Activated CD8-positive, alpha-beta memory T cell treated with anti-CD3 and anti-CD28 coated beads for 4 hours (primary cell): ENCODE measurements at places on chromosomes 4 and X.

DNA sequence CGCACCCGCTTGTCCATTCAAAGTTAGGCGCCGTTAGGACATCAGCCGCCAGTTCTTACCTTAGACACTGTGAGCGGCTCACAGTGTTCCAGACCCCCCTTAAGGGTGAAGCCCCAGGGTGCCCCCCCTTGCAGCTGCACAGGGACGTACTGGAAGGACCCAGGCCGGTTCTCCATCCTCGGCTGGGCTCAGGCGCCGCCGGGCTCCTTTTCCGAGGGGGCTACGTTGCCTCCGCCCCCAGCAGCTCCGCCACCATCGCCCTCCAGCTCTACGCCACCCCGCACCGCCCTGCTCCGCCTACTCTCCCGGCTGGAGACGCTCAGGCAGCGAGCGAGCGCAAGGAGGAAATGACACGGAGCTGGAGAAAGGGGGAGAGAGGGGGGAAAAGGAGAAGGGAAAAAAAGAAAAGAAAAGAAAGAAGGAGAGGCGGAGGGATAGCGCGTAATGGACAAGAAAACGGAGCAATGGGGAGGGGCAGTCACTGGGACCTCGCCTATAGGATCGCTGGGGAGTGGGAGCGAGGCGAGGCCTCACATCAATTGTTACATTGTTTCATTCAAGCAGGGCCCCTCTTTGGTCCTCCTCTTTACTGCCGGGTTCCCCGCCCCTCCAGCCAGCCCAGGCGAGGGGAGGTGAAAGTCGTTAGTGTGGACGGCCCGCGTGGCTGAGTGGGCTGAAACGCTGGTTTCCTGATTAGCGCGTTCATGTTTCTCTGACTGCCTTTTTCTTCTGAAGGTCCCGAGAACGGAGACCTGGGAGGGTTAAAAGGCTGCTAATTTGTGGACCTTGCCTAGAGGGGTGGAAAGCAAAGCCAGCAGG is at the start of gene SHROOM4:
Gene SHROOM4 (minus strand): TSS at position 352 of the 819 bp plus-strand sequence. CDS start 176 bp downstream, at position 176.
- no peak for DNase-seq

DNA sequence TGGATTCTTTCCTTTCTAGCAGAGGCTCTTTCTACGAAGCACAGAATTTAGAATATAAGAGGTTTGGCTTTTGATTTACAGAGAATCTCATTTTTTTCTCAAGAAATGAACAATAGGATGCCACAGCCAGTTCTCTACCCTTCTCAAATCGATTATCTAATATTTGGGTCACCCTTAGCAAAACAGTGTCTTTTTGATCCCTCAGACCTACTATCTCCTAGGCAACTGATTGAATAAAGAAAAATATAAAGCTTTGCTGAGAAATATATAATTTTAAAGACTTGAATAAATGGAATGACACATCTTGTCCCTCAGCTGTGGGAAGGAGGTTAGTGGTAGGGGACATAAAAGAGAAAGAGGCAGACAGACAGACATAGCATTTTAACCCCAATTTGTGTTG is 153.3 kb downstream of the SH3KBP1 start:
- DNase-seq, result no peak

GRCh38 chr4:158770671-158771070 is 1.8 kb downstream of the FNIP2 start:
- DNase-seq, result no peak

DNA sequence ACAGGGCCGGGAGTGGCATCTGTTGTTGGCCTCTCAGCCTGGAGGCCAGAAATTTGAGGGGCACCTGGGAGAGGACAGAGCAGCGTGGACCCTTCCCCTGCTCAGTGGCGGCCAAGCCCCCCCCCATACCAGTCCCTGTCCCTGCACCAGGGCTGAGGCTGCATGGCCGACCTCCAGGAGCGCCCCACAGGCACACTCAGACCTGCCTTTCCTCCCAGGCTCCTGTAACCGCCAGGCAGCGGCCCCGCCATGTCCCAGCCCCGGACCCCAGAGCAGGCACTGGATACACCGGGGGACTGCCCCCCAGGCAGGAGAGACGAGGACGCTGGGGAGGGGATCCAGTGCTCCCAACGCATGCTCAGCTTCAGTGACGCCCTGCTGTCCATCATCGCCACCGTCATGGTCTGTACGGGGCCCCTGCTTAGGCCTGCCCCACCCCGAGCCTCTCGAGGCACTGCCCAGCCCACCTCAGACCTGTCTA is 15.3 kb downstream of the TMEM175 start:
- DNase-seq, result no peak

DNA sequence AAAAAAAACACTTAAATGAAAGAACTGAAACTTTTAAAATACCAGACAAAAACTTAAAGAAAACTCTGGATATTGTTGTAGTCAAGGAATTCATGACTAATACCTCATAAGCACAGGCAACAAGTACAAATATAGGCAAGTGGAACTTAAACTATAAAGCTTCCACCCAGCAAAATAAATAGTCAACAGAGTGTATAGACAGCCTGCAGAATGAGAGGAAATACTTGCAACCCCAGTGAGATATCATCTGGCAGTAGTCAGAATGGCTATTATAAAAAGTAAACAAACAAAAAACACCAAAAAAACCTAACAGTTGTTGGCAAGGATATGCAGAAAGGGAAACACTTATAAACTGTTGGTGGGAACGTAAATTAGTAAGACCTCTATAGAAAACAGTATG is 9.6 kb upstream of the RPS6KA6 start:
- DNase-seq, result no peak

DNA sequence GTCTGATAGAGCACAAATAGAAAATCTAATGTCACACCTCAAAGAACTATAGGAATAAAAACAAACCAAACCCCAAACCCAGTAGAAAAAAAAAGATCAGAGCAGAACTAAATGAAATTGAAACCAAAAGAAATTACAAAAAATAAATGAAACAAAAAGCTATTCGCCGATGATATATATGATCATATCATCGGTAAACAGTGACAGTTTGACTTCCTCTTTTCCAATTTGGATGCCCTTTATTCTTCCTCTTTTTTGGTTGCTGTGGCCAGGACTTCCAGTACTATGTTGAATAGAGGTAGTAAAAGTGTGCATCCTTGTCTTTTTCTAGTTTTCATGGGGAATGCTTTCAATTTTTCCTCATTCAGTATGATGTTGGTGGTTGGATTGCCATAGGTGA is 215.3 kb upstream of the AR start:
- no peak for DNase-seq
